ENCODE measurements at places on chromosomes 12 and 14.
A peak's percentile ranks its signal among the peaks of the same experiment; 100 is the strongest.

DNA sequence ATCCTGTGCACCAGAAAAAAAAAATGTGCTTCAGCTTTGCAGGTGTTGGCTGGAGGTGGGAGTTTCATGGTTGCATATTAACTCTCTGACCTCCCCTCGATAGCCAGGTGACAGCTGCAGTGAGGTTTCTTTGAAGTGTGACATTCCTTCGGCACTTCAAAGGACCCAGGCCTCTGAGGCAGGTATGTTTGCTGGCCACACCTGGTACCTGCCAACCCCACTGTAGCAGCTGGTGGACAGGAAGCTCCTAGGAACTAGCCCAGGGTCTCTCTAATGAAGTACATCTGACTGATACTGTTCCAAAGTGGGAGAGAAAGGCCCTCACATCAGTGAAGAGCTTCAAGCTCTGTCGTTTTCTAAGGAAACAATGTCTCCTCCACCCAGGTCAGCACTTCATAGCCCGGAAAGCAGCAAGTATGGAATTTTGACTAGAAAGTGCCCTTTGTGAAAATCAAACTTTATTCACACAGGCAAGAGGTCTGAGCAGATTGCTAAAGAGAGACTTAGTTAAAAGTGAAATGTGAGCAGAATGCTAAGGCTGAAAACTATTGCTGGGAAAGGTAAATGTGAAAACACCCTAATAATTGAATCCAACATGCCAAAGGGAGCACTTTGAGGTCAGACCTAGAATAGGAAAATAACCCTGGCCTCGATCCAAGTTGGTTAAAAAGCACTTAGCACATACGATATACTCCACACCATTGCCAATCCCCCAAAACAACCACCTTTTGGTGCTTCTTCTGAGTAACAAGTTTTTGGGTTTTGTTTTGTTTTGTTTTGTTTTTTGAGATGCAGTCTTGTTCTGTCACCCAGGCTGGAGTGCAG, 71.3 kb downstream of the PHLDA1 start:
- no peak for DNase-seq

- no peak for DNase-seq
These were observed 16.0 kb downstream of the LRRK2 start for GRCh38 chr12:40240779-40241178.

DNA sequence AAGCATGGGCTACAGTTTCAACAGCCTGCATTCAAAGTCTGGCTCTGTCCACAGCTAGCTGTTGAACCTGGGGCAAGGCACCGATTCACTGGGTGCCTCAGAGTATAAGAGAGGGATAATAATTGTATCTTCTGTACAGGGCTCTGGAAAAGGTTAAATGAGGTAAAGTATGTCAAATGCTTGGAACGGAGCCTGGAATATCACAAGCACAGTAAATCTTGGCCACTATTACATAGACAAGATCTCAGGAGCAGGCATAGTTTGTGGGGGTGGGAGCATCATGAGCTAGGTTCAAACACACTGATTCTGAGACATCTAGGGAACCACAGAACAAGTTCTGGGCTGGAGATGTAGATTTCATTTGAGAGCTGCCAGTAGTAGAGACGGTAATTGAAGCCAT, 203.7 kb upstream of the NUDT4 start:
- DNase-seq: no peak

DNA sequence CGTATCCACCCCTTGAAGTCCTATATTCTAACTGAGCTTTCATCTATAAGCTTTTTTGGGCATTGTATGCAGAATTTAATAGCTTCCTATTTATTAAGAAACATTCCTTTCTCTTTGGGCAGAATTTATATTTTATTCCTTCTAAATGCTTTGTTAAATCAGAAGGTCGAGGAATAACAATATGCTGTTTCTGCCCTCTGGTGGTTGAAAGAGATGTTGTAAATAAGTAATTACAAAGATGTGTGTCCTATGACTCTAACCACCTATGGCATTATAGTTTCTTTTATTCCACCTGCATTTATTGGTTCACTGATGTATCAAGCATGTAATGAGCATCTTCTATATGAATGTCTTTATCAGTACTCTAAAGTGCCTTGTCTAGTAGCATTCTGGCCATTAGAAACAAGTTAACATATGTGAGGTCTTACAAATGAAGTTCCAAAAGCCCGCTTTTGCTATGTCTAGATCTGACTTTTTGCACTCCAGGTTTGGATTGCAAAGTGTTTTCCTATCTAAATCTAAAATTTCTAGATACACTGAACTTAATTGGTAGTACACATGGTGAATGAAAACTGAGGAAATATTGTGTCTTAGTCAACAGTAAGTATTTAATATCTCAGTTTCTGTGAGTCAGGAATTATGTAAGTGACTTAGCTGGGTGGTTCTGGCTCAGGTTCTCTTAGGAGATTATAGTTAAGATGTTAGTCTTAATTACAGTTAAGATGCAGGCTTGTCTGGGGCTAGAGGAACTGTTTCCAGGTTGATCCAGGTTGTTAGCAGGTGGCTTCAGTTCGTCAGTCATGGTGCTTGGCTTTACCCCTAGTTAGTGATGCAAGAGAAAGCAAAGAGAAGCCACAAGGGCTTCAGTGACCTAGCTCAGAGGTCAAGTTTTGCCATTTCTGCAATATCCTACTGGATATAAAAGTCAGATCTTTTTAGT, 57.5 kb downstream of the PLEKHA5 start:
- no peak for DNase-seq

GRCh38 chr12:84637926-84638325, 274.7 kb downstream of the SLC6A15 start:
- no peak for DNase-seq

DNA sequence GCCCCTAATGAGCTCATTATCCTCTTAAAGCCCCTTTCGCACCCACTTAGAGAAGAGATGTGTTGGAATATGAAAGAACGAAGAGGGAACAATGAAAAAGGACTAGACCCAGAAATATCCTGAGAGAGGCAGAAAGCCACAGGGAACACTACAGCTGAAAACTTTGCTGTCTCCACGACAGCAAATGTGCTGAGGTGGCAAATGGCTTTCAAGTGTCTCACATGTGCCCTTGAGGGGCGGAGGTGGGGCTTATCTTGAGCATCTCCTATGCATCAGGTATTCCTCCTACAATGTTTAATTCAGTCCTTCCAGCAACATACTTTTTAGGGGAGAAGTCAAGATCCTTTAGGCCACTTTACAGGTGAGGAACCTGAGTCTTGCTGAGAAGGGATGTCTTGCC, 62.9 kb downstream of the WSCD2 start:
- no peak for DNase-seq

- peak; percentile 39 for DNase-seq
These were observed 80.3 kb upstream of the GNG2 start for GRCh38 chr14:51780006-51780692.

- DNase-seq: no peak
These were observed 691.4 kb upstream of the TBX3 start for GRCh38 chr12:115375186-115375991.

DNA sequence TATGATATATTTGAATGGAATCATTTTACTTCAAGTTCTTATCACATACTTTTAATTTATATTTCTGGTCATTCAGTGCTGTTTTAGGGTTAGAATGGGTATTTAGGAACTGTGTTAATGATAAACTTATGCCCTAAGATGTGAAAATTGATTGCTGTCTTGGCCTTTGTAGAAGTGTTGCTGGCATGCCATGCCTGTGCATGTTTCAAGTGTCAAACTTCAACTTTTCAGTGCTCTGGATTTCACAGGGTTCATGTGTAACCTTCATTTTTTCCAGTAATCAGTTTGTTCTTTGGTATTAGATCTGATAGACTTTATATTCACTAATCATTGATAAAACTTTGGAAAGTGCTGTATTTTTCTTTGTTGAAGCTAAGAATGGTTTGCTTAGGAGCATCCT, 36.6 kb downstream of the YLPM1 start:
- no peak for DNase-seq

- no peak for DNase-seq
These were observed 7.6 kb downstream of the AICDA start for GRCh38 chr12:8605057-8605456.

- DNase-seq: no peak
These were observed 66.5 kb downstream of the ANO6 start for GRCh38 chr12:45282411-45282810.

DNA sequence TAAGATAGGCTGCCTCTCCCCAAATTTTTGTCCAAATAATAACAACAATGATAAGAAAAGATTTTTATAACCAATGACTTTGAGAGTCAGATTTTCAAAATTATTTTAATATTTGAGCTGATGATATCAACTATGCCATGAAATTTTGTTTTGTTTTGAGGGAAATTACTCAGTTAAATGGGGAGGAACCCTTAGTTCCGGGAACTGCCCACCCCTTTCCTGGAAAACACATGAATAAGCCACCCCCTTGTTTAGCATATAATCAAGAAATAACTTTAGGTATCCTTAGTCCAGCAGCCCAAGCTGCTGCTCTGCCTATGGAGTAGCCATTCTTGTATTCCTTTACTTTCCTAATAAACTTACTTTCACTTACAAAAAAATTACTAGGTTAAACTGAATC, 61.4 kb downstream of the HMGA2 start:
- DNase-seq: no peak

- DNase-seq: no peak
These were observed 478.0 kb downstream of the NAV3 start for GRCh38 chr12:78308701-78309100.

DNA sequence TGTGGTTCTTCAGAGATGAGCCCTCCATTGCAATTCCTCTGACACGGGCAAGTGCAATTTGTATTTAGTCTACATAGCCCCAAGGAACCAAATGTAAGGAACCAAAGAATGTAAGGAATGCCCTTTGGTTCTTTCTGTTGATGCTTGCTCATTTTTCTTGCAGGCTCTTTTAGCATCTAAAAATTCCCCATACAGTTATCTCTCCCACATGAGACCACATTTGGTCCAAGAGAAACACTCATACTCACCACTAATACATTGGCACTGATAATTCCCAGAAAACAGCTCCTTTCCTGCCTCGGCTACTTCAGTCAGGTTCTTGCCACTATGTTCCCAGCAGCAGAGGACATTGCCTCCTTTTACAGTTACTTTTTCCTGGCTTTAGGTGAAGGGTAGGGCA, 332.6 kb downstream of the AEBP2 start:
- no peak for DNase-seq

GRCh38 chr12:95336387-95337067, 118.9 kb downstream of the VEZT start:
- no peak for DNase-seq

DNA sequence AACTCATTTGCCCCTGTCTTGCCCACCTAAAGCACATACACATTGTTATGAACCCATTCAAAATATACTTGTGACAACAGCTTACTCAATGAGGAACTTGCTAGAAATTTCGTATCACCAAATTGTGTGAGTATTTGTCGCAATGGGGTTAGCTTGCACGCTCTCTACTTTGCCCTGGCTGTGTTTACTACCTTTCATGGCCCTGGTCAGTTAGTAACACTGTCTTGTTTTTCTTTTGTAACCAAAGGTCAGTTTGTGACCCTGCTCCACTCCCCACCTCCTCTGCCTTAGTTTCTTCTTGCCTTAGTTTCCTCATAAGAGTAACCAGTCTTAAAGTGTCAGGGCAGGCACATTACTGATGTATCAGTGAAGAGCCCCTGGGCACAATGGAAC, 205.8 kb upstream of the EEA1 start:
- no peak for DNase-seq
